ENCODE measurements at places on chromosomes 12 and 14.

DNA sequence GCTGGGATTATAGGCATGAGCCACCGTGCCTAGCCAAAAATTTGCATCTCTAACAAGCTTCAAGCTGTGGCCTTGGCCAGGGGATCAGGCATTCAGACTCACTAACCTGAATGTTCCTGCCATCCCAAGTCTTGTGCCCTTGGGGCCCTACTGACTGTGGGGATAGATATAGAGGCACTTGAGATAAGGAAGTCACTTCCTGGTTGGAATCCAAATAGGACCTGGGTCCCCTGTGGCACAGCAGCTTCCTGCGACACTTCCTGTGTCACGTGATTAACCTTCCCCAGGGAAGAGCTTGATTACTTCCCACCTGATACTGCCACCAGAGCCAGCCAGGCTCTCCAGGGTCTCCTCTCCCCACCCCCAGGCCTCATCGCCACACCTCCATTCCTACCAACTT is 128.2 kb downstream of the BCL11B start:
- no peak for DNase-seq

GRCh38 chr14:79144896-79145295 is 974.7 kb downstream of the NRXN3 start:
- peak; percentile 61 for DNase-seq

GRCh38 chr14:69506241-69506595 is 21.7 kb downstream of the PLEKHD1 start:
- no peak for DNase-seq

- no peak for DNase-seq
These were observed 30.4 kb downstream of the SETD3 start for GRCh38 chr14:99450266-99450665.

- no peak for DNase-seq
These were observed 82.0 kb upstream of the SFSWAP start for GRCh38 chr12:131628766-131629448.

DNA sequence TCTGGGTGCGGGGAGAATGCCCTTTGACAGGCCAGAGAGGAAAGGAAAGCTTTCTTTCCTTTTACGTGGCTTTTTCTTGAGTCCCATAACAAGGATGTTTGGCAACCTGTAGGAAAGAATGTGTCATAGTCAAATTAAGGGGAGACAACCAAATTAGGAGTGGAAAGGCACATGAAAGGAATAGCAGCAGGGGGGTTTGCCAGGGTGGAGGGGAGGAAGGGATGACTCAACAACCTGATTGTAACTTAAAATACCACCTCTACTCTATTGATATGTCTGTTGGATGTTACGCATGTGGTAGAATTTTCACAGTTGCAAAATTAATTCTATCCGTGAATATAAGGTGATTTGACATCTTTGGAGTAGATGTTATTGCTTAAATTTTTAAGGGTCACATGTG is 28.5 kb upstream of the MYBPC1 start:
- no peak for DNase-seq

- DNase-seq = no peak
These were observed 137.7 kb downstream of the MON2 start for GRCh38 chr12:62604373-62604772.

GRCh38 chr12:124403273-124403672 is 108.4 kb downstream of the RFLNA start:
- no peak for DNase-seq

GRCh38 chr12:65822732-65823512 is 1.4 kb upstream of the HMGA2 start:
- DNase-seq = peak; percentile 82

DNA sequence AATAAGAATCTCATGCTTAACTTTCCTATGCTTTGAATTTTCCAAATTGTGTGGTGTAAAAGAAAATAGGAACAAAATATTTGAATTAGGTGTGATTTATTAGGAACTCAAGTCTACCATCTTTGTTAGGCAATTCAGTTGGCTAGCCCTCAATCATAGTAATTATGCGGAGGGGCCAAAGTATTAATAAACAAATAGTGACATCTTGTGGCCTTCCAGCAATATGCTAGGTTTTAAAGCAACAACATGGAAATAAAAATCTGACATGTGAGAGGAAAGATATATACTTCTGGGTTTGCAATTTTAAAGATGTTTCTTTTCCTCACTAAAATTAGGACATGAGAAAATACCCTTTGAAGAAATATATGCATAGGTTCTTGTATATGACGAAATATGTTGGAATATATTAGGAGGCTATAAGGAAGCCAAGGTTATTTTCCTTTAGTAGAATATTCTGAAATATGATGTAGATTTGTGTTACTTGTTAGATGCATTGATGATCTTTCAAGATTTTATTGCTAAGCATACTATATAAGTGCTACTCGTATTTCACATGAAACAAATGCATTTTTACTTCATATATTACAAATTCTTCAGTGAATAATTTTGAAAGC is 200.4 kb downstream of the PTPRO start:
- peak; percentile 51 for DNase-seq

- DNase-seq = peak; percentile 11
These were observed 517.6 kb upstream of the ATP2B1 start for GRCh38 chr12:90226211-90226610.

- DNase-seq = peak; percentile 75
These were observed 15.3 kb downstream of the TAOK3 start for GRCh38 chr12:118357257-118358007.

DNA sequence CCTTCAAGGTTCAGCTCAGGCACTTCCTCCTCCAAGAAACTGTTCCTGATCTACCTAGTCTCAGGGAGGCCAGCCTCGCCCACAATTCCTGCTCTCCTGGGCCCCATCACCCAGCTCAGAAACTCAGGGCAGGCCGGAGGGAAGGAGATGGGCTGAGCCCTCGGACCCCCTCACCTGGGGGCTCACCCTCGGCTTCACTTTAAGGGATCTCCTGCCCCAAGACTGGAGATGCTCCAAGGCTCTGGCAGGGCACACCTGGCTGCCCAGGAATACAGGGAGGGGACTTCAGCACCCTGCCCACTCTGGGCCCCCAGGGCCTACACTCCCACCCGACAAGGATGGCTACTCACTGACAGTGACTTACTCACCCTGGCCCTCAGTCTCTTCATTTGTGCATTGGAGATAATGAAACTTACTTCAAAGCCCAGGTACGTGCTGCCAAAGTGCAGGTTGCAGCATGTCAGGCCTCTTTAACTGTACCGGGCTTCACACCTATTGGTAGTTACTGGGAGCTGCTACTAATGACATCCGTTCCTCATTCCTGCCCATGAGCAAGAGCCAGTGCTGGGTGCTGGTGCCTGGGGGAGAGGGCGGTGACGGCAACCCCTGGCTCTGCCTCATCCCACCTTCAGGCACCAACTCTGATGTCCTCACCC is 21.0 kb upstream of the PPP1R13B start:
- no peak for DNase-seq

GRCh38 chr14:55031190-55031589 is 4.2 kb downstream of the SOCS4 start:
- no peak for DNase-seq

- DNase-seq = peak; percentile 60
These were observed 110.8 kb downstream of the EMP1 start for GRCh38 chr12:13307143-13307816.

DNA sequence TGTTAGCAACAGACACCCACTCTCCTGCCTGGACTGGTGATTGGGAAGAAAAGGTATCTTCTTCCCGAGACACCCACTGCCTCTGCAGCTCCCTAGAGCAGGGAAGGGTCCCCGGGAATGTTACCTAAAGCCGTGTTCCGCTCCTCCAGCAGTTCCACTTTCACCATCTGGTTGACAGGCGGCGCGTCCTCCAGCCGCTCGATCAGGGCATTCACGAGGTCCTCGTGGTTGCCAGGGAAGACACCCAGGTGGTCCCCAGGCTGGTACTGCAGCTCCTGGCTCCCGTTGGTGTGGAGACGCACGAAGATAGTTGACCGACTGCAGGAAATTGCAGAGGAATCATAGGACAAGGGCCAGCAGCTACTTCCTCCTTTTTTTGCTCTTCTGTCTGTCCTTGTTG is 44.2 kb upstream of the FBXO21 start:
- no peak for DNase-seq

- DNase-seq = no peak
These were observed 36.8 kb downstream of the DAD1 start for GRCh38 chr14:22552001-22552826.

- no peak for DNase-seq
These were observed 1318.4 kb downstream of the TMEM121 start for GRCh38 chr14:106844608-106845285.

GRCh38 chr12:64029013-64029857 is 184.7 kb downstream of the SRGAP1 start:
- peak; percentile 83 for DNase-seq

GRCh38 chr14:103132381-103133209 is 9.3 kb downstream of the TNFAIP2 start:
- DNase-seq = peak; percentile 37

DNA sequence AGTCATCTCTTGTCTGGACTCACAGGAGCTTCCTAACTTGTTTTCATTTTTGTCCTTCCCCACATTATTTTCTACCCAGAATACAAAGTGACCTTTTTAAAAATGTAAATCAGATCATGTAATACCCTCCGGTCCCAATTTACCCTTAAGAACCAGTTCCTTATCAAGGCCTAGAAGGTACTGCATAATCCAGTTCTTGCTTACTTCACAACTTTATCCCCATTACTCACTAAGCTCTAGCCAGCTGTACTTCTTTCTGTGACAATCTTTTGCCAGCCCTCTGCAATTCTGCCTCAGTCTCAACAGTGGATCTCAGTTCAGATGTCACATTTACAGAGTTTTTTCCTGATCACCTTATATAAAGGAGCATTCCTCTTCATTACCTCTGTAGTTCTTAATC is 11.6 kb downstream of the RAP1B start:
- DNase-seq = no peak

DNA sequence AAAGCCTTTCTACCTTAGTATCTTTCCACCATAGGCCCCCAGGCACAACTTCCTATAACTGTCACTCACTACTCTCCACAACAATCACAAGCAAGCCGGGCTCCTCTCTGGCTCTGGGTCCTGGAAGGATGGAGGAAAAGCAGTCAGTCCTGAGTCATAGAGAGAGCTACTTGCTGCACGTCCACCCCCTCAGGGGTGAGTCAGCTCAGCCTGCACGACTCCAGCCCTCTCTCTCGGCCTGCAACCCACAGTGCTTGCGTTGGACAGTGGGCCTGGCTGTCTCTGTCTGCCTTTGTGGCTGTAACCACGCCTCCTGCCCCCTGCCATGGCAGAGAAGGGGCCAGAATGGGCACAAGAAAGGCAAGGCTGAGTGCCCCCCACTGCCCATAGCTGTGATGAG is 154.1 kb upstream of the FKBP4 start:
- peak; percentile 96 for DNase-seq

DNA sequence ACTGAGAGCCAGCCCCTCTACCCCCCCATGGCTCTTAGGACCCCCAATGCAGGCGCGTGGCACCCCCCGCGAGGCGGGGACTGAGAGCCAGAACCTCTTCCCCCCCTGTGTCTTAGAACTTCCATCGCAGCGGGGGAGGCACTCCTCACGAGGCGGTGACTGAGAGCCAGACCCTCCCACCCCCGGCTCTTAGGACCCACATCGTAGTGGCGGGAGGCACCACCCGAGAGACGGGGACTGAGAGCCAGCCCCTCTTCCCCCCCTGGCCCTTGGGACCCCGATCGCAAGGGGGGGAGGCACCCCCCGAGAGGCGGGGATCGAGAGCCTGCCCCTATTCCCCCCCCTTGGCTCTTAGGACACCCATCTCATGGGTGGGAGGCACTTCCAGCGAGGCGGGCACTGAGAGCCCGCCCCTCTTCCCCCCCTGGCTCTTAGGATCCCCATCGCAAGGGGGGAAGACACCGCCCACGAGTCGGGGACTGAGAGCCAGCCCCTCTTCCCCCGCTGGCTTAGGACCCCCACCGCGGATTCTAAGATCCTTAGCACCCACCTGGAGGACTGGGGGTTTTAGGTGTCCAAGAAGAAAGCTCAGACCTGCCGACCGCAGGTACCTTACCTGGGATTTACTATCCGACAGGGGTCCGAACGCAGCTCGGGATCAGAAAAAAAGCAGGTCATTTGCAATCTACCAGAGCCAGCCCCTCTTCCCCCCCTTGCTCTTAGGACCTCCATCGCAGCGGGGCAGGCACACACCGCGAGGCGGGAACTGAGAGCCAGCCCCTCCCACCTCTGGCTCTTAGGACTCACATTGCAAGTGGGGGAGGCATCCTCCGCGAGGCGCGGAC is 44.9 kb downstream of the DDX11 start:
- peak; percentile 20 for DNase-seq

DNA sequence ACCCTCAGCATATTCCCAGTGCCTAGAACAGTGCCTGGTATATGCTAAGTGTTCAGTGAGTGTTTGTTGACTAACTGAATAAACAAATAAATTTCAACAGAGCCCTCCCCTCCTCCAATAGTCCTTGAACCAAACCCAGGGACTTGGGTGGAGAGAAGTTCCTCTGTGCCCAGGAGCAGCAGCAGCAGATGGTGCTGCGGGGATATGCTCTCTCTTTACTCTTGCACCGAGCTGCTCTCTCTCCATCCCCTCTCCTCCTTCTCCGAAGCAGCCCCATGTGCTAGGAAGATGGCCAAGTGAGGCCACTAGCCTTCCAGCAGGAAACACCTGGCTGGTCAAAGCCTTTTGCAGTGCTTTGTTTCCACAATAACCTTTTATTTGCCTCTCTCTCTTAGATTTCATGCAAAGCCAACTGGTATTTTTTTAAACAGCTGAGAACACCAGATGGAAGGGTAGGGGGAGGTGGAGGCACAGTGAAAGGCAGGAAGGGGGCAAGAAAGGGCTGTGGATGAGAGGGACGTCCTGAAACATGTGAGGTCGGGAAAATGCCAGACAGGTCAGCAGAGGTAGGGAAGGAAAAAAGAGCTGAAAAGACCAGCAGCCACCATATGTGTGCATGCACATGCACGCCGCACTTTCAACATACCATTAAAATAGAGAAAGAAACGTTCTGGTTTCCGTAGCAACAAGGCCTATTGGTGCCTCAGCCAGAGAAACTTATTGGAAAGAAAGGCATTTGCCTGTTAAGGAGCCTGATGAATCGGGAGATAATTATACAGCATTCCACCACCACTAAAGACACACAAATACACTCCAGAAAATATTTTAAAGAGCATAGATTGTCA is 78.9 kb downstream of the EMP1 start:
- DNase-seq = no peak

DNA sequence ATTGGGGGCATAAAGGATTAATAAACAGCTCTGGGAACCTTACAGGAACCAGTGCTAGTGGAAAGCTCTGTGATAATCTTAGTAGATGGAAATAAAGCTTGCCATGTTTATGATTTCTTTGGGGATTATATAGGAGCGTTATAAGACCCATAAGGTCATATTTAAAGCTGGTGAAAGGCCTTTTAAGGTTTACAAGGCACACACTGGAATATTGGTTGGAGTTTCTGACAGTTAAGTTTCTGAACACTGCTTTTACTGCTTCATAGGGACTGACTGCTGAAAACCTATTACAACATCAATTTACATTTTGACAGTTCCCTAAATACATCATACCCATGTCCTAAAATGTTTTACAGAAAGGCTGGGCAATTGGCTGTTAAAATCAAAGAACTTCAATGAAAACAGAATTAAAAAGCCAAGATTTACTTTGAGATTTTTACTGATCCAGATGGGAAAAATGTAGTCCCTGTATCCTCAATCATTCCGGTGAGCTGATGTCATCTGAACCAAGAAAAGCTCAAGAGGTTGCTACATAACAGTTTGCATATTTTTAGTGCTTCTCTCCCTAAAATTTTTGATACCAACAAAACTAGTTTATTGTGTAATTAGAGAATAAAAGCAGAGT is 153.7 kb upstream of the IGF1 start:
- DNase-seq = peak; percentile 93
